Caudate nucleus (tissue), 63 donors: ENCODE measurements at places on chromosomes 11 and 22.

DNA sequence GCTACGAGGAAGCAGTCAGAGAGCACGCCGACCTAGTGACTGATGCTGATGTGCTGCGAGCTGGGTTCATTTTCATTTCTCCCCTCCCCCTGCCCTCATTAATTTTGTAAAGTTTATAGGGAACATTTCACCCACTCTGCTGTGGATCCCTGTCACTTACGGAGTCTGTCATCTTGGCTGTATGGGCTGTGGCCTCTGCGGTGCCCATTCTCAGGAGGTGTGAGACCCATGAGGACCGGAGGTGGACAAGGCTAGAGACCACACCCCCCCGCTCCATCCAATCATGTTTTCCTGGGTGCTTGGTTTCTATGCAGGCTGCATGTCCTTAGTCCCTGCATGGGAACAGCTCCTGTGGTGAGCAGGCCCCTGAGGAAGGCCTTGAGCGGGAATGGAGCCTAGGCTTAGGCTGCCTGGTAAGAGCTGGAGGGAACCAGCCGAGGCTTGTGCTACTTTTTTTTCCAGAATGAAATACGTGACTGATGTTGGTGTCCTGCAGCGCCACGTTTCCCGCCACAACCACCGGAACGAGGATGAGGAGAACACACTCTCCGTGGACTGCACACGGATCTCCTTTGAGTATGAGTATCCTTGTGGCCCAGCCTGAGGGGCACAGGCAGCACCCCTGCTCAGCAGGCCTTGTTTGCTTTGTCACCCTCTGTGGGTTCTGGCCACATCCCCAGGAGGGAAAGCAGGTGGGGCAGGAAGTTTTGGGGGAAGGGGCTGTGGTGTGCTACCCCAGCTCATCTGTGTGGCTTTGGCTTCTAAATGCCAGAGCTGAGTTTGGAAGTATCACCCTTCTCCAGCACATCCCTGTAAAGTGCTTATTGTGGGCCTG is 19.1 kb downstream of the CLDN5 start:
- DNase-seq, result no peak

DNA sequence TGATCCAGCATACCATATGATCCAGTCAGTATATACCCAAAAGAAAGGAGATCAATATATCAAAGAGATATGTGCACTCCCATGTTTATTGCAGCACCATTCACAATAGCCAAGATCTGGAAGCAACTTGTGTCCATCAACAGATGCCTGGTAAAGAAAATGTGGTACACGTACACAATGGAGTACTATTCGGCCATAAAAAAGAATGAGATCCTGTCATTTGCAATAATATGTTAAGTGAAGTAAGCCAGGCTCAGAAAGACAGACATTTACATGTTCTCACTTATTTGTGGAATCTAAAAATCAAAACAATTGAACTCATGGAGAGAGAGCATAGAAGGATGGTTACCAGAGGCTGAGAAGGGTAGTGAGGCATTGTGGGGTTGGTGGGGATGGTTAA is 27.0 kb downstream of the SNU13 start:
- no peak for DNase-seq

DNA sequence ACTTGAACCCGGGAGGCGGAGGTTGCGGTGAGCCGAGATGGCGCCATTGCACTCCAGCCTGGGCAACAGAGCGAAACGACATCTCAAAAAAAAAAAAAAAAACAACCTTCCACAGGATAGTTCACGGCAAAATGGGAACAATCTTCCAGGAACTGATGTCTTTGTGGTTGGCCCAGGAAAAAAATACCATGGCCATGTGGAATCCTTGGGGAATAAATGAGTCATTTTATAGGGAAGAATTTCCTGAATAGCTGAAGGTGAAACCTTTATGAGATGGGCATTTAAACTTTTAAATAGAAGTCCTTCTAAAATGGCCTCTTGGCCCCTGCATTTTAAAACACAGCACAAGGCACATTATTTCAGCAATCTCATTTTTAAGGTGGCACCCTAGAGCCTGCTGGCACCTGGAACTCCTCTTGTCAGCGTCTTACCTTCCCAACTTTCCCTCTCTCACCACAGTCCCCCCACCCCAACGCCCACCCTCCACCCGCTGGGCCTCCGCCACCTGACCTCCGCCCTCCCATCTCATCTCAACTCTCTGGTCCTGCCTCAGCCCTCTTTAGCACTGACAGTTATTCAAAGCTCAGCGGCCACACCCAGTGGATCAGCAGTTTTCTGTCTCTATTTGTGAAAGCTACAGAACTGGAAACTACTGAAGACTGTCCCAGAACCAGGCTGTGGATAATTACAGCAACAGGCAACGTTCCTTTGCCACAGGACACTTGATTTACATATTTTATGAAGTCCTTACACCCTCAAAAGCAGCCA is 43.1 kb downstream of the SCGB1A1 start:
- no peak for DNase-seq

- DNase-seq, result no peak
Measured at GRCh38 chr11:90717522-90717921, 494.7 kb upstream of the CHORDC1 start.

GRCh38 chr11:93767018-93767417 is 17.1 kb upstream of the MED17 start:
- DNase-seq, result no peak

DNA sequence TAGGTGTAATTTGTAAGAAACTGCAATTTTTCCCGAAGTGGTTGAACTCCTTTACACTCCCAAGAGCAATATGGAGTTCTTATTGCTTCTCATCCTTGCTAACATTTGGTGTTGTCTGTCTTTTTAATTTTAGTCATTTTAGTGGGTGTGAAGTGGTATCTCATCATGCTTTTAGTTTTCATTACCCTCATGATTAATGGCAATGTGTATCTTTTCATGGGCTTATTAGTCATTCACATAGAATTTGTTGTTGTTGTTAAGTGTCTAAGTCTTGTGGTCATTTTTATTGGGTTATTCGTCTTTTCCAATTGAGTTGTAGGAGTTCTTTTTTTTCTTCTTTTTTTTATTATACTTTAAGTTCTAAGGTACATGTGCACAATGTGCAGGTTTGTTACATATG is 238.3 kb upstream of the SESN3 start:
- no peak for DNase-seq

- no peak for DNase-seq
Measured at GRCh38 chr11:104324276-104324675, 160.3 kb upstream of the PDGFD start.

DNA sequence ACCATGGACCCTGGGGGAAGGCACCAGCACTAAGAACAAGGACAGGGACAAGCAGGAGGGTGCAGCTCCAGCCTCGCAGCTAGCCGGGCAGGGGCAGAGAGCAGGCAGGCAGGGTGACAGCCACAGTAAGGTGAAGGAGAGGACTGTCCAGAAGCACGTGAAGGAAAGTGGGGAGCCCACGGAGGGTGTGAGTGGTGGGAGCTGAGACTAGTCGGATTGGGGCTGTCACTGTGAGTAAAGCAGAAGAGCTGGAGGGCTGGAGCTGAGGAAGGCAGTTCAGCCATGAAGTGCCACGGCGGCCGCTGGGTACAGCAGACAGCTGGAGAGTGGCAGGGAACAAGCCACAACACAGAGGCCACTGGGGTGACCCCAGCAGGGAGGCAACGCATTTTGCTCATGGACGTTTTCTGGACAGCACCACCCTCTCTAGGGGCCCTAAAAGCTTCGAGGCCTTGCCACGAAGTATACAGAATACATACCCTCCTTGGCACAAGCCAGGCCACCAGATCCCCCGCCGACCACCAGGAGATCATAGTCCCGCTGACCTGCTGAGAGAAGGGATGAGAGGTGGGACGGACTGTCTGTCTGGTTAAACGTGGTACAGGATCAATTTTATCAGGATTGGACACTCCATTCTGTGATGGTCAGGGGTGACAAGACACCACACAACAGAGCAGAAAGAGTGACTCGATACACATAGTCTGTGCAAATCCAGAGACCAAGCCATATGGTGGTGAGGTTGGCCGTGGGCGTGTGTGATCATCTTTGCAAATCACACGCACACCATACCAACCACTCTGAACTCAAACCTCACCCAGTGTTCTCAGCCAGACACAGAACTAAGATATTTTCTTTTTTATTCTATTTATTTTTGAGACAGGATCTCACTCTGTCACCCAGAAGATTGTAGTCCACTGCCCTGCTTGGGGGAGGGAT is 10.8 kb upstream of the COMT start:
- no peak for DNase-seq
